Activated CD8-positive, alpha-beta memory T cell treated with anti-CD3 and anti-CD28 coated beads for 4 hours (primary cell): ENCODE measurements at places on chromosomes 12 and 14.

- no peak for DNase-seq
Observed at GRCh38 chr12:18754124-18754707, 16.3 kb downstream of the CAPZA3 start.

GRCh38 chr12:101671157-101671791, 26.2 kb upstream of the CHPT1 start:
- DNase-seq: no peak

DNA sequence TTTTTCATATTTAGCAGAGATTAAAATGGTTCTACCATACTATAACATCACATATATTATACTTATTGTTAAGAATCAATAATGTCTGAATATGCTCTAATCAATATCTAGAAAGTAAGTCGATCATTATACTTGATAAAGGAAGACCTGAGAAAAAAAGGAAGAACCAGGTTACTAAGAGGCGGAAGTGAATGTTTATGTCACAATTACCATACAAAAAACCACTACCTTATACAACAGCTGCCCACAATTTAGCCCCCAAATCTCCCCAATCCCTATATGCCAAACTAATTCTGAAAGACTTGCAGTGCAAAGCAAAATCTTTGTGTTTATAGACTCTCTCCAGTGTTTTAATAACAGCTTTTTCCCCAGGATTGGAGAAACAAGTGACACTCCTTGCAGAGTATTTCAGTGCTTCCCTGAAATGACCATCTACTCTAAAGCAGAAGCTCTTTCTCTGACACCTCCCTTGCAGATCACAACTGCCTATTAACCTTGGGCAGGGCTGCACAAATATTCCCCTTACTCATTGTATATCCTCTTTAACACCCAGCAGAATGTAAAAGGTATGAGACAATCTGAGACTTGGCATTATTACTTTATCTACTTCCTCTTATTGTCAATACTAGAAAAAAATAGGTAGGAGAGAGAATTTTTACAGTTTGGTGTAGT, 12.7 kb upstream of the SLC2A3 start:
- DNase-seq: no peak

GRCh38 chr14:69580009-69580577, 5.4 kb upstream of the CCDC177 start:
- DNase-seq: no peak

GRCh38 chr12:2582631-2583030, 212.1 kb upstream of the FKBP4 start:
- no peak for DNase-seq

DNA sequence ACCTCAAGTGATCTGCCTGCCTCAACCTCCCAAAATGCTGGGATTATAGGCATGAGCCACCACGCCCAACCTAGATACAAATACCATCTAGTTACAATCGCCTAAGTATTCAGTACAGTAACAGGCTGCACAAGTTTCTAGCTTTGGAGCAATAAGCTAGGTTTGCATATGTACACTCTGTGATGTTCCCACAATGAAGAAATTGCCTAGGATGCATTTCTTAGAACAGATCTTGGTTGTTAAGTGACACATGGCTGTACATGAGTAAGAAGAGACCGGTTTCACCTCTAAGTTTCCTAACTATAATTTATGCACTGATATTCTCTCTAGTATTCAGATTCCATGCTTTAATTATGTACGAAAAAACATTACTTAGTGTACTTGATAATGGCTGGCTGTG, 5.4 kb upstream of the TUBA1C start:
- DNase-seq: no peak

GRCh38 chr14:61839507-61839906, 77.3 kb downstream of the SNAPC1 start:
- DNase-seq: no peak

DNA sequence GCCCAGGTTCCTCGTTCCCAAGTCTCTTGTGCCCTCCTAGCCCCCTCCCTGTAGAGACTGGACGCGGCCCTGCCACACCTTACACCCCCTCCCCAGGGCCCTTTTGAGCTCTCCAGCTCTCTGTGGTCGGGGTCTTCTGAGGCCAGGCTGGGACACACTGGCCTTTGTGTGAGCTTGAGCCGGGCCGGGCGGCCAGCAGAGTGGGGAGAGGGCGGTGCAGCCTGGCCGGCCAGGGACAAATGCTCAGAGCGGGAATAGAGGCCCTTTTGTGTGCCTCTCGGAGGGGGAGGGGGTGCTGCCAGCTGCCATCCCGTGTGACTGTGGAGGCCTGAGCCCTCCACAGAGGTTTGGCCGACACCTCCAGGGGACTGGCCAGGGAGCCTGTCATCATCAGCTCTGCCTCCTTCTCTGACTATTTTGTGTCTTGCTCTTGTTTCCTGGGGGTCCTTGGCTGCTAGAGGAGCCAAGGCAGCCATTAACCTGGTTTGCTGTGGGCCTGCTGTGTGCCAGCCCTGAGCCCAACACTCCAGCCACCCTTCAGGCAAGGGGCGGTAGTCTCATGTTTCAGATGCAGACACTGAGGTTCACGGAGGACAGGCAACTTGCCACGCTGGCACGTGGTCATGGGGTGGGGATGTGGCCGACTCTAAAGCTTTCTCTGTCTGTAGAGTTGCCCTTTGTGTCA, 13.6 kb downstream of the FAM222A start:
- no peak for DNase-seq

DNA sequence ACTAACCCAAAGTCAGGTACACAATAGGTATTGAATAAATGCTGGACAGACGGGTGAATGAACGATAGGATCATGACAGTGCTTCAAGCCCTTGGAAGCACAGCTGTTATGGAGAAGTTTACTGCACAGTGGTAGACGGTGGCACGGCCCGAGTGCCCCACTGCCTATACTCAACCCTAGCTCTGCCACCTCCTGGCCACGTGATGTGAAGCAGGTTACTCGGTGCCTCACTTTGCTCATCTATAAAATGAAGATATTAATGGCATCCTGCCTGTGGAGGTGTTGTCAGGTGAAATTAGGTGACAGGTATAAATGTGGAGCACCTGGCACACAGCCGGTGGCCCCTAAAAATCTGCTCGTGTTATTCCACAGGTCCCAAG, 5.8 kb downstream of the ASB2 start:
- peak; percentile 58 for DNase-seq

GRCh38 chr14:53247596-53248370, 94.7 kb upstream of the DDHD1 start:
- no peak for DNase-seq

GRCh38 chr14:76877871-76878270, 51.7 kb downstream of the LRRC74A start:
- DNase-seq: no peak

DNA sequence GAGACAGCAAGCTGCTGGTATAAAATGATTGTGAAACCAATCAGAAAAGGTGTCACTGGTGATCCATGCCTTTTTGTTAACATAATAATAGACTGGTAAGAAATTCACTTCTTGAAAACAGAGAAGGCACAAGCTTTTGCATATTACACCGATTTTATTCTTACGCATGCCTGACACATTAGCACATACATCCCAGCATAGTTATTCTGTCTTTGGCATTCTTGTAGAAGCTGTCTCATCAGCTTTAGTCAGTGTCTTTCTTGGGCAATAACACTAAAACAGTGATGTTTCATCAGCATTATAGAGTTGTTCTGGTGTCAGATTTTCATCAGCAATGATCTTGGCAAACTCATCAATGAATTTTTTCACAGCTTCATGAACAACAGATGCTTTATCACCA, 283.4 kb upstream of the TMTC1 start:
- DNase-seq: no peak

DNA sequence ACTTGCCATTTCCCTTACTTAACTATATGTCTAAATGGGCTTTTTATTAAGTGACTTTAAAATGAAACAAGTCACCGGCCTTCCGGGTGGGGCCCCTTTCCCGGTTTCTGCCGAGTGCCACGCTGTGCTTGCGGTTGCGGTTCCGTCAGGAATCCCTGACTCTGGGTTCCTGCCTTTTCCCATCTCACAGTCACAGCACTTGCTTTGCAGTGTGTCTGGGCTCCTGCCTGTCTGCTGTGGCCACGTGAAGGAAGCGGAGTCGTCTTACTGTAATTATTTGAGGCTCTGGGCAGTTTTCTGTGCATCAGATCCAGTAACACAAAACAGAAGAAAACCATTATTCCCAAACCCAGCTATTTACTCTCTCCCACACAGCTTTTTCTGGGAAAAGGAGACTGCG, 44.0 kb upstream of the FRMD6 start:
- no peak for DNase-seq

GRCh38 chr12:45729233-45730083, at the start of gene ARID2:
TSS of gene ARID2 (plus strand) at chr12:45729706. CDS start at chr12:45729837, 131 bp downstream.
- DNase-seq: peak; percentile 28

DNA sequence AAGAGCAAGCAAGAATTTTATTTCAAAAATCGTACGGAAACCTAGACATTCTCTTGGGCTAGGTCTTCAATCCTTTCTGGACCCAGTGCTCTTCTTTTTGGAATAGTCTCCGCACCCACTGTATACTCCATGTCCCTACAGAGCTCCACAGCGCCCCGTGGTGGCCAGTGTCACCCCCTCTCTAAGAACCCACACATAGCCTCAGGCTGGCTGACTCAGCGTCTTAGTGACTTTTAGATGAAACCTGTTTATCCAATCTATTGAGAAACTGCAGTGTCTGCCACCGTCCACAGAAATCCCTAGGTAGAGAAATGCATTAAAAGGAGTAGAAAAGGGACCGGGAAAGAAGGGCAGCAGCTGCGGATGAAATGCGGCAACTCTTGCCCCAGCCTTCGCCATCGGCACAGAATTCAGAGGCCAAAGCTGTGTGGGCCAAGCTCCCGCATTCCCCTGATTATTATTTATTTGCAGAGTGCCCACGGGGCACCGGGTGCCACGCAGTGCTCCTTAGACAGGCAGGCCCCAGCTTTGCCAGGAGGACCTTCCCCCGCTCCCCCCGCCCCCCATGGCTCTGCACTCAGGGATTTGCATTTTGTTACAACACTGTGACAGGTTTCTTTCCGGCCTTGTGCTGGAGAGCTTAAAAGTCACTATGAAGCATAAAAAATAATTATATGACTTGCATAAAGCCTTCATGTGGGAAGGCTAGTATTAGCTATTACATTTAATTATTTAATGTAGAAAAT, 170.1 kb upstream of the FKBP4 start:
- DNase-seq: no peak

- DNase-seq: no peak
Observed at GRCh38 chr12:92357584-92358261, 212.1 kb upstream of the BTG1 start.

DNA sequence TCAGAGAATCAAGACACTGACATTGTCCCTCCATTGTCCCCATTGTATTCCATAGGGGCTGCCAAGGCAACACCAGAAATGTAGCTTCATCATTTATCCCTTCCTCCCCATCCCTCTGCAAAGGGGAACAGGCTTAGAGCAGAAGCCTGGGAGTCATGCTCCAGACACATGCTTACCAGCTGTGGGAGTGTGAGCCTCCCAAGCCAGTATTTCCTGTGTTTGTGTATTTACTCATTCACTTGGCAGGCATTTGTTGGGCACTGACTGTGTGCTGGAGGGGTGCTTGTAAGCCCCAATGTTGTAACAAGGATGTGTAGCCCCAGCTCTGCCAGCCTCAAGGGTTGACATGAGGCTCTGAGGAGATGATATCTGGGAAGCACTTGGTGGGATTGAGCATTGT, 46.0 kb upstream of the TCL1A start:
- no peak for DNase-seq

GRCh38 chr14:65070471-65070976, 31.8 kb downstream of the MAX start:
- no peak for DNase-seq

GRCh38 chr12:9650151-9650576, 19.3 kb upstream of the CLEC2D start:
- no peak for DNase-seq

DNA sequence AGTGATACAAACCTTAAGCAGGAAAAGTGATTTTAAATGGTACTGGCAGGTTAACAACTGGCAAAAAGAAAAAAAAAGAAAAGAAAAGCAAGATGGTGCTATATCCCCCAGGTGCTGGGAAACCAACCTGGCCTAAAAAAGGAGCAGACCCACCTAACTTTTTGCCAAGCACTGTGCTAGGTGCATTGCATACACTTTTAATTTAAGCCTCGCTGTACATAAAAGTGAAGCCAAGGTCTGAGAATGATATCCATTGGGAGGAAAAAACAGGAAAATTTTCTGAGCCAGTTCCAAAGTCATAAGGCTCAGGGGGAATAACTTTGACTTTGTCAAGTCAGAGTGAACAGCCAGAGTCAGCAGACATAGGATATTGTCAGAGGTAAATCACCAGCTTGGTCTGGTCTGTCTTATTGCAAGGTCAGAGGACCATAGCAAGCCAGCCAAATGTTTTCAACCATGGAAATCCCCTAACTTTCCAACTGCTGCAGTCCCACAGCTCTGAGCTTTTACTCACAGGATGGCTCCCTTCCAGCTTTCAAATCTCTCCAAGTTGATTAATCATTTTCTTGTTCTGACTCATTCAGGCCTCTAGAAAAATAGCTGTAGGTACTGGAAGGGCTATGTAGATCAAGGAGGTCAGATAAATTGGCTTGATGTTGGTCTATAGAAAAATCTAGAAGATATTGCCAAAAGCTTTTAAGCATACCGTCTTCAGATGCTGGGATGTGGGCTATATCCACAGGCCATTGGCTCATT, 412.9 kb downstream of the RAD51B start:
- DNase-seq: no peak

DNA sequence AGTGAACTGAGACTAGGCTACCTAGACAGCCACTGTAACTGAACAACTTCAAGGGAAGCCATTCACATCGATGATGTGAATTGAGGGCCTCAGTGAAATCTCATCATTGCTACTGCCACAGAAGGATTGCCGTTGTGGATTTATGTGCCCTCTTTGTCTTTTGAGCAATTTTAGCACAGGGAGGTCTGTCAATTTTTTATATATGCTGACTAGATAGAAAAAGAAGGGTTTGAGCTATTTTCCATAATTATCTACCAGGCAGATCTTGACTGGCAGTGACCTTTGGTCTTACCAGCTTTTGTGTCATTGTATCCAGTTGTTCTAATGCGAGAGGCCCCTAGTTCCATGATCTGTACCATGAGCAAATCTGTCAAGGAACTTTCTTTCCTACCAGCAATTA, 179.4 kb downstream of the ERC1 start:
- no peak for DNase-seq

- no peak for DNase-seq
Observed at GRCh38 chr12:10771132-10771733, 31.2 kb downstream of the TAS2R7 start.
